Non-pigmented ciliary epithelial cell (primary cell): ENCODE measurements at places on chromosomes 16 and 17.

- DNase-seq, result no peak
Observed at GRCh38 chr16:14351647-14352046, 278.4 kb downstream of the PARN start.

DNA sequence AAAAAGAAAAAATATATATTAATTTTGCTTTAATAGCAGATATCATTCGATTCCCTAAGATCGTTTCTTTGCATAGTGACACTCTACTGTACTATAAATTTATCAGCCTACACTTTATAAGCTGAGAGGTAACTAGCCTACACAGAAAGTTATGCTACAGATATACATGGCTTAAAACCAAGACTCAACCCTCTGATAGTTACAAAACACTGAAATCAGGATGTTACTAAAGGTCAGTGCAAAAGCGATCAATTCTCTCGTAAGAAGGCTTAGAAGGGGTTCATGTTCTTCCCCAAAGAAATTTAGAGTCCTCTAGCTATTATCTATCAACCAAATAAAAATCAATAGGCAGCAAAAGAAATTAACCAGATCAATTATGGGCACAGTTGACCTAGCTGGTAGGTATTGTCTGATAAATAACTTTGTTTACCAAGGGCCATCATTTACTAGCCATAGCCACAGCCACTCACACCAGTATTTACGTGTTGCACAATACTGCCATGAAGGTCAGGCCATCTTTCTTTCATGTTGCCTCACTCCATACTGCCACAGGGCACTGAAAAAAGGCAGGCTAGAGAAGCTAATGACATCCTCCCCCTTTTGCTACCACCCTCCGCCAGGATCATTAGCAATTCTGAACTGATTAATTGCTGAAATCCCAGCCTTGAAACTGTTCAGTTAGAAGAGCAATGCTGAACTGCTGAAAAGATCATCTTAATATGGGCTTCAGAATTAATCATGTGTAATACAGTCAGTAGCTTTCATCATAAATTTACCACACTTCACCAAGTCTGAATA, 43.7 kb downstream of the RND2 start:
- DNase-seq, result no peak

DNA sequence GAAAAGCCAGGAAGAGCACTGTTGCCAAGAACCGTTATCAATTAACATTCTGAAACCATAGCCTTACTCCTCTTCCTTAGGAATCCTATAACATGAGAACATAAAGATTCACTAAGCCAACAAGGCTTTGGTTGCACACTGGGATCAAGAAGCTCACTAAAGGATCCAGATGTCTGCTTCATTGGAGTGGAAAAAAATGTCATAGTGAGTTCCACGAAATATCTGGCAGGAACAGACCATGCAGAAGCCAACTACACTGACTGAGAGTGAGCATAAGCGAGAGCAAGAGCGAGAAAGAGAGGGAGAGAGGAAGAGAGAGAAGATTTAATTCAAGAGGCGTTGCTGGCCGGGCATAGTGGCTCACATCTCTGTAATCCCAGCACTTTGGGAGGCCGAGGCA, 13.4 kb upstream of the MEIOC start:
- no peak for DNase-seq

DNA sequence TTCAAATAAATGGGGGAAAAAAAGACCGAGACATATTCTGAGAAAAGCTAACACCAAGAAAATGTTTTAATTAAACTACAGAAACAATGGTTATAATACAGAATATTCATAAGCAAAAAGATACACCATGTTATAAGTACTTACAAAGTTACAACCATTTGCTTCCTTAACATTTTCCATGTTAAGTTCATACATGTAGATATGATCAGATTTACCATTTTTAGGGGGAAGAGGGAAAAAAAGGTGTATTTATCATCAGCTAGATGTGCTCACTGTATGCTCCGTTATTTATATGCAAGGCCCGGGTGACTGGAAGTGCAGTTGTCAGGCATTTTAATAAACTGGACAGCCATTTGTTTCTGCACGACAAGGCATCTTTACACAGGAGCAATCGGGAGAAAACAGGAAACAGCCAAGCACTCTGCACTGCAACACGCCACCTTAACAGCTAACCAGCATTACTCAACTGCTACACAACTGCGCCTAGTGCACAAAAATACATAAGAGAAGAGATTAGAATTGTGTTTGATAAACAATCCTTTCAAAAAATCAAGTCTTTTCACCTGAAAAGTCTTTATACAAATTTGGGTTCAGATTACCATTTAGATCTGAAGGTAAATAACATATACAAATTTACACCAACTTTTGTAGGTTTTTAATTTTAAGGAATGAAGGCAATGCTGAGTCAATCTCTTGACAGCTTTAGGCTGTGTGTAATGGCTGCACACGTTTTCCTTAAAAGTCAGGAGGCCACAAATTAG, 2.9 kb downstream of the SRSF2 start:
- DNase-seq, result no peak

DNA sequence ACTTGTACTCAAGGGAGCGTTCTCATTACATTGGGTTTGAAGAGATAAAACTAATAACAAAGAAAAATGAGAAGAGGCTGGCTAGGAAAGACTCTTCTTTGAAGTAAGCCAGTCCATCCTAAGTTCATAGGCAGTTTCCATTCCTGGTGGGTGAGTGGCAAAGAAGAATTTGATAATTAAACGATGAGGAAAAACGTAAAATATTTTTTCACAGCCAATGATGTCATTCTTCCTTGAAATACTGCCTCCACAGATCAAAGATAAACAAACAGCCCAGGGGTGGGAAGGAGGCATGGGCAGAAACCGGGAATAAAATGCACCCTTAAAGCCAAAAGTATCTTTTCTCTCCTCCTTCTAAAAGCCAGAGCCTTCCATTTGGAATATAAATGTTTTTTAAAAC, 346.6 kb downstream of the PMP22 start:
- DNase-seq, result no peak

- no peak for DNase-seq
Observed at GRCh38 chr17:28579526-28579925, 2.8 kb upstream of the ALDOC start.

GRCh38 chr16:13014476-13014875, 113.1 kb downstream of the SHISA9 start:
- DNase-seq, result no peak

GRCh38 chr16:15461376-15461775, 27.0 kb downstream of the BMERB1 start:
- DNase-seq, result no peak

- DNase-seq, result no peak
Observed at GRCh38 chr16:85205747-85206471, 93.6 kb upstream of the CIBAR2 start.

GRCh38 chr16:67760956-67761230, 41.8 kb upstream of the GFOD2 start:
- no peak for DNase-seq

- DNase-seq, result no peak
Observed at GRCh38 chr16:88132836-88133506, 181.7 kb downstream of the BANP start.

GRCh38 chr17:40363111-40363827, 1.3 kb downstream of the GJD3 start:
- DNase-seq, result no peak

DNA sequence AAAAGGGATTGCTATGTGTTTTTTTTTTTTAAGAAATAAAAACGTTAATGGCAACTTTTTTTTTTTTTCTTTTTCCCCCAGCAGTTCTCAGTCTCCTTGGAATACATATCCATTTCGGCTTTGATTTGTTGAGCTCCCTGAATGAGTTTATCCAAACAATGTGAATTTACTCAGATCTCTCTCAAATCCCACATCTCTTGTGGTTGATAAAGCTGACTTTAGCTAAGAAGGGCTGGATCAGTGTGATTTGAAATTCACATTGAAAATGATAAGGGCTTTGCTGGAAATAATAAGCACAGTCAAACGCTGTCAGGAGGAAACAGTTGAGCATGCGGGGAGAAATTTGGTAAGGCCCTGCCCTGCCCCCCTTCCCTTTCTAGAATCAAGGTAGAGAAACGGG, 74.1 kb upstream of the IRX3 start:
- no peak for DNase-seq

GRCh38 chr17:535198-535597, 179.4 kb downstream of the VPS53 start:
- DNase-seq, result no peak

GRCh38 chr16:86436466-86437185, 73.7 kb upstream of the FOXF1 start:
- no peak for DNase-seq

DNA sequence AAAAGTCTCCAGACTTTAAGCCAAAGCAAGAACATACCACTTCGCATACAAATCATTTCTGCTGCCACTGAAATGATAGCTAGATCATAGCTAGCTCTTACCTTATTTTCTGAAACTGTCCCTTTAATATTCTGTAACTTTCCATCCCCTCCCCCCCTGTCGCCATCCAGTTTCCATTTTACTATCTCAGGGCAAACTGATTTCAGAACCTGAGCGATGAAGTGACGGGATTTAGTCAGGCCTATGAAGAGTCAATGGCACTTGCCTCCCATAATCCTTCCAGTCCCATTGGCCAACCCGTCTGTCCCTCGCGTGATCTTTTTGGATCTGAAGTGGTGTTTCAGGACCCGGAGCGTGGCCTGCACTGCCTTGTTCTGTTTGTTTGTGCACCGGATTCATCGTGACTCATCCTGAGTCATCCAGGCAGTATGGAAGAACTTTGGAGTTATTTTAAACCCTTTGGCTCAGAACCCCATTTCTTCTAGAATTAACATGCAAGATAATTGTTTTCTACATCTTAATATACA, 199.8 kb upstream of the CHMP6 start:
- peak; percentile 90 for DNase-seq

GRCh38 chr17:20180661-20181060, 171.5 kb downstream of the SPECC1 start:
- DNase-seq, result no peak

DNA sequence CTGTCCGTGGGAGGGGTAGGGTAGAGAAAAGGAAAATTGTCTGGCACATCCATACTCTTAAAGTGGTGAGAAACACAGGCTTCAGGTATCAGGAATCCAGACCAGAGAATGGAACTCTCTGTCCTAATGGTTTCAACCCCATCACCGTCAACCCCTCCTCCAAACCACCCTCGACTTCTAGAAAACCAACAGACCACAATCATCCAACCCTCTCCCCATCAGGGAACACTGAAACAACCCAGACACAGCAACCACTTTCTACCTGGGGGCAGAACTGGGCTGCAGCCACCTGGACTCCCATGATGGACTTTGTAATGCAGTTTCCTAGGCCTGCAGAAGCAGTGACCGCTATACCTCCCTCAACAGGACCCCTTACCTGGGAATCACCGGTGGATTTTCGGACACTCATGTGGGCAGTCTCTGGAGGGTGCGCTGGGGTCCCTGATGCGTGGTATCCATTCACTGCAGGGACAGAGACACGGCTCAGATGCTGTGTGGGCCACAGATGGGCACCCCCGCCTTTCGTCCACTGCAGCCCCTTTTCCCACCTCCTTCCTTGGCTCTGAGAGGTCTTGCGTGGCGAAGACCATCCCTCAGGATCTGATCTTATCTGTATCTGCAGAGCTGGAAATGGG, 64.3 kb upstream of the RCVRN start:
- no peak for DNase-seq

DNA sequence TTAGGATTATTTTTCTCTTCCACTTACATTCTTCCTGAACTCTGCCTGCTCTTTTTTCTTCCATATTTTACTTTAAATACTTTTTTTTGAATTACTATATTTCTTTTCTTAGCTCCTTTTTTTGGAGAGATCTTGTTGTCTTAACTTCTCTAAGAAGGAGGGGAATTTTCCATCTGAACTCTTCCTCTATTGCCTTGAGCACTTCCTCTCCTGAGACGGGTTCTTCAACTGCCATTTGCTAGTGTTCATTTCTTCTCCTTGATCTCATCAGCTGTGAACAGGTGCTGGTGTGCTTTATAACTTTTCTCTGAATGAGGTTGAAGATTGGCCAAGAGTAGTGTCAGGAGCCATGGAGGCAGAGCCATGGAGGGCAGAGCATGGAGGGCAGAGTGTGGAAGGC, 15.1 kb upstream of the CD300LD start:
- no peak for DNase-seq

DNA sequence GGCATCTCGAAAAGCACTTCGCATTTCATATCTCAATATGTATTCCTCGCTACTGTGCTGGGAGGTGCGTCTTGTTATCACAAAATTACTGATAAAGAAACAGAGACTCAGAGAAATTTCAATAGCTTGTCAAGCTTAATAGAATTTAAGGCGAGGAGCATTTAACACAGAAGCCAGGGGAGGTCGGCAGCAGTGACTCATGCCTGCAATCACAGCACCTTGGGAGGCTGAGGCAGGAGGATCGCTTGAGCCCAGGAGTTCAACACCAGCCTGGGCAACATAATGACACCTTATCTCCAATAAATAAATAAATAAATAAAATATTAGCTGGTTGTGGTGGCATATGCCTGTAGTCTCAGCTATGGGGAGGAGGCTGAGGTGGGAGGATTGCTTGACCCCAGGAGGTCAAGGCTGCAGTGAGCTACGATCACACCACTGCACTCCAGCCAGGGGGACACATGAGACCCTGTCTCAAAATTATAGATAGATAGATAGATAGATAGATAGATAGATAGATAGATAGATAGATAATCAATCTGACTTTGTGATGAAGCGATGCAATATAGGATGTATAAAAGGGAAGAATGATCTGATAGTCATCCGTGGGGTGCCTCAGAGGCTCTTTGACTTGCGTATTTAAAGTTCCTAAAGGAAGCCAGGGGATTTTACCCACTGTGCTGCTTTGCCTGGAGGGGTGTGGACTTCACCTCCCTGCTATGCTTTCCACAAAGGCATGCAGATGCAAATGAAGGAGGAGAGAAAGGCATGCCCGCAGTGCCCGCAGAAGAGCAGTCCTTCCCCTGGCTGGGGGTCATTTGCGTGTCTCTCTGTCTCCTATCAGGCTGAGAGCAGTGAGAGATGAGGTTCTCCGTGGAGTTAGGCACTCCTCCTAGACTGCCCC, 15.9 kb upstream of the USP10 start:
- no peak for DNase-seq

DNA sequence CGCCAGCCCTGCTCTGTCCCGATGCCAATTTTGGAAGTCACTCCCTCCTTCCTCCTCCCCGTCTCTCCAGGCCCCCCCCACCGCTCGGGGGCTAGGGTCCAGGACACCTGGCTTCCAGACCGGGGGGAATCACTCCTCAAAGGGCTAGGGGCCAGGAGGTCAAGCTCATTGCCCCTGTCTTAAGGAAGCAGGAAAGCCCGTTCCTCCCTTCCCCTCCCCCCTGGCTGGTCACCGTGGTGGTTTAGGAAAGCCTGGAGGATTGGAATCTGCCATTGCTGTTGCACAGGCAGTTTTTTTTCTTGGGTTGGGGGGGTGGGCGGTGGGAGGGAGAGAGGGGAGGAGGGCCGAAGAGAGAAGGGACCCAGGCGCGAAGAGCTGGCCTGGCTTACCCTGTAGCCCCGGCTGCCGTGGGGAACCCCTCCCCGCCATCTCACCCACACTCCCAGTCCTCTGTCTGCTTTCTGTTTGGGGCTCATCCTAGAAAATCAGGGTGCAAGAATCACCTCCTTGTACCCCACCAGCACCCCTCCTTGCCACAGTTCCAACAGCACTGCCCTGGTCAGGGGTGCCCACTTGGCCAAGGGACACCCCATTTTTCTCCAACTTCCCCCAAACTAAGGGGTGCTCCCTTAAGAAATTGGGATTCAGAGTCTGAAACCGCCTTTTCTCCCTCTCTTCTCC, 2.9 kb upstream of the BCL6B start:
- DNase-seq, result no peak

- no peak for DNase-seq
Observed at GRCh38 chr17:32103476-32104113, 38.7 kb upstream of the RHOT1 start.
